ENCODE measurements at places on chromosomes 12 and 14. TPM values are rescaled to one million over a fixed set of nuclear protein-coding genes. Genes with fewer than 3 reads are reported as not detected.

DNA sequence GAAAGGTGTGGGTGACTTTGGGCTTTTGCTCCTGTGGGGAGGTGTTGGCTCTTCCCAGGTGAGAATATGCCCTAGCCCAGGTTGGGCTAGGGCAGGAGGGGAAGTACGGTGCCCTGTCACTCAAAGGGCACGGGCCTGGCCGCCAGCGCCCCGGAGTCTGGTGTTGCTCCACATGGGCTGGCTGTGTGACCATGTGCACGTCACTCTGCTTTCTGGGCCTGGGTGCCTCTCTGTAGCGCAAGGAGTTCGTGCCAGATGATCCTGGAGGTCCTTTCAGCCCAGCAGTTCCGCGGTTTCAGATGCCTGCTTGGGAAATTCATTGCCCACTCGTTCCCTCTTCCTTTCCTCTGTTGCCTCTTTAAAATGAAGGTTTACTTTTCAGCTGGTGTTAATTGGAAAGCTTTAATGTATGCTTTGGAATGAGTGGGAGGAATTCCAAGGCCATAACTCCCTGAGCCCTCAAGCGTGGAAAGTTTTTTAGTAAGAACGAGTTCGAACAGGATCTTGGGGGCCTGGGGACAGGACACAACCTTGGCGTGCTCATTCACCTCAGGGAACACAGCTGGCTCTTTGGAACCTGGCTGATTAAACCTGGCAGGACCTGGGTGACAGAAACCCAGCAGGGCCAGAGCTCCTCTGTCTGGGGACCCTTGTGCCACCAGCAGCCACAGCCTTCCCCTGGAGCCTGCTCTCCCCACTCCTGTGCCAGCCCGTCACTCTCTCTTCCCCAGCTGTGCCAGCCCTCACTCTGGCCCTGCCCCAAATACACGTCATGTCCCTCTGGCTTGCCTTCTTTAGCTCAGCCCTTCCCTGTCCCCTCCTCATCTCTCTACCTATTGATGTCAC is 42.8 kb downstream of the TSPAN9 start:
- H3K27ac ChIP-seq, result no peak overlapping the region
- DNase-seq, result no peak
- no peaks in the 10 kb centered on the region for H3K36me3 ChIP-seq
- peaks cover 20% of the 10 kb centered on the region for H3K4me1 ChIP-seq
- peaks cover 47% of the 10 kb centered on the region for H3K27me3 ChIP-seq
- H3K4me3 ChIP-seq, result peak overlapping the region; percentile 39

GRCh38 chr14:23145794-23146350 is 26.8 kb upstream of the CEBPE start:
- no peaks in the 10 kb centered on the region for H3K27me3 ChIP-seq
- no peak for DNase-seq
- no peak overlapping the region for H3K27ac ChIP-seq
- no peaks in the 10 kb centered on the region for H3K36me3 ChIP-seq

Gene SPX
- total RNA-seq, result 0.23 TPM

GRCh38 chr12:116459916-116460663 is 99.1 kb upstream of the MAP1LC3B2 start:
- H3K27ac ChIP-seq, result no peak overlapping the region
- peaks cover 10% of the 10 kb centered on the region for H3K27me3 ChIP-seq
- H3K36me3 ChIP-seq, result no peaks in the 10 kb centered on the region
- no peak for DNase-seq

- H3K4me3 ChIP-seq, result peak overlapping the region; percentile 46
- no peak for DNase-seq
- no peak overlapping the region for H3K27ac ChIP-seq
Observed at GRCh38 chr14:104802394-104803184, 1.7 kb downstream of the ZBTB42 start.

GRCh38 chr12:105352940-105353635 is 22.6 kb downstream of the C12orf75 start:
- peaks cover 60% of the 10 kb centered on the region for H3K36me3 ChIP-seq
- H3K27ac ChIP-seq, result no peak overlapping the region
- H3K4me3 ChIP-seq, result peak overlapping the region; percentile 60
- no peak for DNase-seq
- H3K27me3 ChIP-seq, result no peaks in the 10 kb centered on the region

Gene PPHLN1
- total RNA-seq, result 86.3 TPM

Gene OR10AD1
- not detected for total RNA-seq

- H3K27ac ChIP-seq, result no peak overlapping the region
- H3K4me1 ChIP-seq, result peaks cover 17% of the 10 kb centered on the region
- no peaks in the 10 kb centered on the region for H3K27me3 ChIP-seq
- no peak overlapping the region for H3K4me3 ChIP-seq
- H3K36me3 ChIP-seq, result peaks cover 45% of the 10 kb centered on the region
Observed at GRCh38 chr12:57276935-57277563, 26.1 kb upstream of the STAC3 start.

DNA sequence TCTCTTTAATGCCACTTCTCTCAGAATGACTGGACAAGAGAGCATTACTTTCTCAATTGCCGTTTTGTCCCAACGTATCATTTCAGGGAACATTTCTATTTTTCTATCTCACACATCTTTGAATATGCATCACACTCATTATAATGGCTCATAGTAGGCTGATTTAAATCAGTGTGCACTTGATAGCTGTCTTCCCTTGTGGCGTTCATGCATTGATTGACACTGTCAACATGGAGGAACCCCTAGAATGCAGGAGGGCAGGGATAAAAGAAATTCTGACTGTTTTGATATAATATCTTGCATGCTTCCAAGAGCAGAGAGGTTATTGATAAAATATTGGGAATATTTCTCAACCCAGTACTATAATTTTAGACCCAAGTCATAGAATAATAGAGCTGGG is 1528.9 kb upstream of the FLRT2 start:
- H3K27ac ChIP-seq, result no peak overlapping the region
- H3K36me3 ChIP-seq, result no peaks in the 10 kb centered on the region
- no peaks in the 10 kb centered on the region for H3K27me3 ChIP-seq
- no peak for DNase-seq
- H3K4me1 ChIP-seq, result no peaks in the 10 kb centered on the region
- H3K4me3 ChIP-seq, result no peak overlapping the region

- peak overlapping the region; percentile 12 for H3K4me3 ChIP-seq
- DNase-seq, result no peak
- H3K27me3 ChIP-seq, result no peaks in the 10 kb centered on the region
- peaks cover 45% of the 10 kb centered on the region for H3K36me3 ChIP-seq
Observed at GRCh38 chr12:95480230-95480629, 6.3 kb downstream of the METAP2 start.

Gene PPP1R1A
- not detected for total RNA-seq

Gene OAS2
- 245 TPM for total RNA-seq

GRCh38 chr12:5973461-5974115 is 28.5 kb upstream of the ANO2 start:
- H3K27ac ChIP-seq, result no peak overlapping the region
- H3K4me1 ChIP-seq, result no peaks in the 10 kb centered on the region
- H3K27me3 ChIP-seq, result peaks cover 1% of the 10 kb centered on the region
- no peak overlapping the region for H3K4me3 ChIP-seq
- H3K36me3 ChIP-seq, result no peaks in the 10 kb centered on the region
- DNase-seq, result no peak

DNA sequence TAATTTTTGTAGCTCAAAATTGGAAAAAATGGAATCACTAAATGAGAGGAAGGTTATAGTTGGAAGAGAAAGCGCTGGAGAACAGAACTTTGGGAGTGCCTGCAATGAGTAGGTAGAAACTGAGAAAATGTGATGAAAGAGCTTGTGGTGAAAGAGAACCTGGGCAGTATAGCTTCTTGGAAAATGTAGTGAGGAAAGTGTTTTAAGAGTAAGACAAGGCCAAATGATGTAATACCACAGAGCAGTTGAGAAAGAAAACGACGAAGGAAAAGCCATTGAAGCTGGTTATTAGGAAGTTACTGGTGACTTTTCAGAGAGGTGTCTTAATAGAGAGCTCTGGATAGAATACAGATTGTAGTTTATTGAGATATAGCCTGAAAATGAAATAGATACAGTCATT is 255.3 kb downstream of the AEBP2 start:
- no peak for DNase-seq
- peak overlapping the region; percentile 49 for H3K27ac ChIP-seq
- H3K4me3 ChIP-seq, result peak overlapping the region; percentile 43

- peaks cover 29% of the 10 kb centered on the region for H3K27me3 ChIP-seq
- peak; percentile 97 for DNase-seq
- H3K4me1 ChIP-seq, result peaks cover 8% of the 10 kb centered on the region
- peak within 1 kb of the TSS; percentile 87 for H3K4me3 ChIP-seq
- H3K27ac ChIP-seq, result peak within 1 kb of the TSS; percentile 75
Observed at GRCh38 chr12:110124269-110124995, at the start of gene IFT81. TSS of gene IFT81 (plus strand) at chr12:110124357. CDS start at chr12:110127381, 3,024 bp downstream.

- H3K36me3 ChIP-seq, result peaks cover 37% of the 10 kb centered on the region
- H3K27me3 ChIP-seq, result no peaks in the 10 kb centered on the region
- no peak overlapping the region for H3K27ac ChIP-seq
- peaks cover 43% of the 10 kb centered on the region for H3K4me1 ChIP-seq
- H3K4me3 ChIP-seq, result no peak overlapping the region
- DNase-seq, result no peak
Observed at GRCh38 chr14:31197671-31198070, 9.9 kb downstream of the HECTD1 start.

- H3K27ac ChIP-seq, result no peak overlapping the region
- H3K27me3 ChIP-seq, result no peaks in the 10 kb centered on the region
Observed at GRCh38 chr12:9509464-9510161, 98.1 kb downstream of the KLRB1 start.

GRCh38 chr12:12735301-12735700 is 18.1 kb downstream of the CDKN1B start:
- H3K4me1 ChIP-seq, result peaks cover 47% of the 10 kb centered on the region
- peaks cover 28% of the 10 kb centered on the region for H3K36me3 ChIP-seq
- H3K27ac ChIP-seq, result peak overlapping the region; percentile 85

GRCh38 chr14:100750762-100751699 is 24.3 kb downstream of the DLK1 start:
- H3K27me3 ChIP-seq, result peaks cover 22% of the 10 kb centered on the region
- H3K27ac ChIP-seq, result no peak overlapping the region
- no peak for DNase-seq

DNA sequence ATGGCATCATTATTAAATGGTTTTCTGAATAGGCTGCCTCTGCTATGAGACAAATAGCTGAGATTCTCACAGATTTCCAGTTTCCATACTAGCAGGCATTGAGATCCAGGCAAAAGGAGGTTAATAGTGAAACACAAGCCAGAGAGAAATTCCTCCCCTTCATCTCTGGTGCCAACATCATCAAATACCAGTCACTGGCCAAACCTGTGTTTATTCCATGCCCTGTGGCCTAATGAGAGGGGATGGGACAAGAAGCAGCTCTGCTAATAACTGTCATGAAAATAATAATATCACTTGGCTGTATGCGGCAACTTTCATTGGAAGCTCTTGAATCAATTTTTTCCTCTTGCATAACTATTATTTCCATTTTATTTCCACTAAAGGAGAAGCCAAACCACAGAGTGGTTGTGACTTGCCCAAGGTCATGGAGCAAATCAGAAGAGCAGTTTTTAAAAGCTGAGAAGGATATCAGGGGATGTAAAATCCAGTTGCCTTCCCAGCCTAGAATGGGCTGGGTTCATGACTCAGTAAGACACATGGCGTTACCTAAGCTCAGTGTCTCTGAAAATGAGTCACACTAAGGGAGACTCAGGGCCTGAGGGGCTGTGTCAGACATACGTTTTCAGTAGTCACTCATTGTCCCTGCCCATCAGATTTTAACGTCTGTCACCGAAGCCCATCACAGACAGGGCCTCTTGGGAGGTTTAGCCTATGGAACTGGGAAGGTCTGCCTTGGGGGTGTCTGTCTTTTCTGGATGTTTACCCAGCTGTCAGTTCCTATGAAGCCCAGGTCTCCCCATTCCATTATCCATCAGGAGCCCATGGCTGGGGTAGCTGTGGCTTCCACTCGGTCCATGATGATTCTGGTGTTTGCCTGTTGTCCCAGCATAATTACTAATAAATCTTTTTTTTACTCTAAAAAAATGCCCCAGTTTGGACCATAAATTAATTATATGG is 208.8 kb upstream of the EEA1 start:
- no peak for DNase-seq
- no peak overlapping the region for H3K27ac ChIP-seq
- no peaks in the 10 kb centered on the region for H3K27me3 ChIP-seq
- H3K36me3 ChIP-seq, result peaks cover 3% of the 10 kb centered on the region
- H3K4me3 ChIP-seq, result no peak overlapping the region

DNA sequence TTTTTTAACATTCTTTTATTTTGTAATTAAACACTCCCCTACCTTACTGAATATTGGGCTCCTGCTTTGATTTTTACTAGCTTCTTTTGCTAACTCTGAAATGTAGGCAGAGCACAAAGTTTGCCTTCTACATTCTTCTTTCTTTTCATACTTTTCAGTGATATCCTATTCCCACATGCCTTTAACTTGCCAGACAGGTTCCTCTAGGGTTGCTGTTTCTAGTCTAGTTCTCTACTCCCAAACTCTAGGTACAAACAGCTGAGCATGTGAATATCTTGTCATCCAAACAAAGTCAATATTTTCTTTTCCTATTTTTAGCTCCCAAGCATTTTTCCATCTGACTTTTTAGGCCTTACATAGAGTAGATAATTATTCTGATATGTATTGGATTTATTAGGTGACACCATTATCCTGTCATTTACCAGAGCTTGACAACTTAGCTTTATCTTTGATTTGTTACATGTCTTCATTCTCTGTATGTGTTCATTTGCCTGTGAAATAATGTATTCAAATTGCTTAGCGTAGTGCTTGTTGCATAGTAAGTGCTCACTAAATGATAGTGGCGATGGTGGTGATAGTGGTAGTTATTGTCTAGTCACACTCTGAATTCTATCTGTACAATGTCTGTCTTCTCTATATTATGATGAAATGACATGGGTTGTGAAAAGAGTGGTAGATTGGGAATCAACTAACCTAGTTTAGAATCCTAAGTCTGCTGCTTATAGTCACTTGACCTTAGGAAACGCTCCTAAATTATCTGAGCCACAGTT is 73.6 kb upstream of the DNM1L start:
- H3K4me1 ChIP-seq, result peaks cover 11% of the 10 kb centered on the region
- H3K27me3 ChIP-seq, result no peaks in the 10 kb centered on the region
- DNase-seq, result no peak

Gene SERPINA5
- not detected for total RNA-seq

Gene NEUROD4
- total RNA-seq, result not detected

GRCh38 chr14:48027115-48027514 is 351.7 kb upstream of the MDGA2 start:
- no peaks in the 10 kb centered on the region for H3K36me3 ChIP-seq
- H3K27me3 ChIP-seq, result no peaks in the 10 kb centered on the region
- no peaks in the 10 kb centered on the region for H3K4me1 ChIP-seq
- H3K27ac ChIP-seq, result no peak overlapping the region
- no peak for DNase-seq

Data from activated naive CD8-positive, alpha-beta T cell treated with anti-CD3 and anti-CD28 coated beads, Interleukin-2, amount 10 ng/mL, durations not matched to agents 7 days and 5 days (primary cell).